ENCODE measurements at places on chromosomes 4 and X.

GRCh38 chr4:7359400-7360062 is 75.2 kb downstream of the PSAPL1 start:
- no peak for DNase-seq

DNA sequence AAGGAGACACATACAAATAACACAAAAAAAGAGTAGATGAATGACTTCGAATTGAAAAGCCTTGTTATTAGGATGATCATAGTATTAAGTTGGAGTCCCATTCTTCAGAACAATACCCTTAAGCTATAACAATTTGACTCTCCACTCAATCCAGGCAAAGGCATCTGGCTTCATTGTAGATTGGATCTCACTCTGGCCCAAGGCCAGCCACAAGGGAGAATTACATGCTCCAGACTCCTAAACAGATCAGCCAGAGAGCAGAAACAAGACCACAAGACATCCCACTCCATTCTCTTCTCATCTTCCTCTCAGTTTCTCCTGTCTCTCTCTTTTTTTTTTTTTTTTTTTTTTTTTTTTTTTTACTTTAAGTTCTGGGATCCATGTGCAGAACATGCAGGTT is 213.9 kb downstream of the DHX15 start:
- no peak for DNase-seq

- DNase-seq: no peak
These were observed 31.7 kb downstream of the ZFYVE28 start for GRCh38 chr4:2386717-2387116.

- no peak for DNase-seq
These were observed 147.0 kb upstream of the HPGD start for GRCh38 chr4:174669270-174669669.

- no peak for DNase-seq
These were observed 1568.9 kb upstream of the PABPC4L start for GRCh38 chr4:135770505-135770904.

- DNase-seq: peak; percentile 12
These were observed 1.4 kb upstream of the STBD1 start for GRCh38 chr4:76305033-76305687.

GRCh38 chr4:88999392-88999930 is 57.5 kb downstream of the FAM13A start:
- no peak for DNase-seq

GRCh38 chr4:163484906-163485305 is 9.6 kb upstream of the TMA16 start:
- peak; percentile 60 for DNase-seq

DNA sequence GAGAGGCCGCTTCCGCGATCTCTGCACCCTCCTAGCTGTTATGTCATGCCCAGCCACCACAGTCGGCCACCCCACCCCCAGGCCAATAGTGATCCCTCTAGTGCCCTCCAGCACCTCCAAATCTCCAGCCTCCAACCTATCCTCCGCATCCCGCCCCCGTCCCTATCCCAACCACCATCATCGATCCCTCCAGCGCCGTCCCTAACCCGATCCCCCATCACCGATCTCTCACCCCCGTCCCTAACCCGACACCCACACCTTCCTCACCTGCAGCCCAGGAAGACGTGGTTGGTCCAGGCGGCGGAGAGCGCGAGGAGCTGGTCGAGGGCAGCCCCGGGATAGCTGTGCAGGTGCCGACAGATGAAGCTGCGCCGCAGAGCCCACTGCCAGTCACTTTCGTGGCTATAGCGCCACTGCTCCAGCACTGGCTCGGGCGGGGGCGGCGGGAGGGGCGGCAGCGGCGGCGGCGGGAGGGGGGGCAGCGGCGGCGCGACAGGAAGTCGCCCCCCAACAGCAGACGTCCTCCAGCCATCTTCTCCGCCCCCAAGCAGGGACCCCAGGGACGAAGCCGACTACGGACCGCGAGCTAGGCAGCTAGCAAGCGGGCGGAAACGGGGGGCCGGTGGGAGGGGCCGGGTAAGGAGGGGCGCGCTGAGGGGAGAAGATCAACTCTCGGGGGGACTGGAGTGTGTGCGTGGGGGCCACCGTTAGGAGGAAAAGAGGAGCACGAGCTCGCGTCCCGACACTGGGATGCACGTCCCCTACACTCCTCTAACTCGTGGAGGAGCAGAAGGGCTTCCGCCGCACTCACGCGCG is 552 bp downstream of the NKRF start:
- peak; percentile 25 for DNase-seq

DNA sequence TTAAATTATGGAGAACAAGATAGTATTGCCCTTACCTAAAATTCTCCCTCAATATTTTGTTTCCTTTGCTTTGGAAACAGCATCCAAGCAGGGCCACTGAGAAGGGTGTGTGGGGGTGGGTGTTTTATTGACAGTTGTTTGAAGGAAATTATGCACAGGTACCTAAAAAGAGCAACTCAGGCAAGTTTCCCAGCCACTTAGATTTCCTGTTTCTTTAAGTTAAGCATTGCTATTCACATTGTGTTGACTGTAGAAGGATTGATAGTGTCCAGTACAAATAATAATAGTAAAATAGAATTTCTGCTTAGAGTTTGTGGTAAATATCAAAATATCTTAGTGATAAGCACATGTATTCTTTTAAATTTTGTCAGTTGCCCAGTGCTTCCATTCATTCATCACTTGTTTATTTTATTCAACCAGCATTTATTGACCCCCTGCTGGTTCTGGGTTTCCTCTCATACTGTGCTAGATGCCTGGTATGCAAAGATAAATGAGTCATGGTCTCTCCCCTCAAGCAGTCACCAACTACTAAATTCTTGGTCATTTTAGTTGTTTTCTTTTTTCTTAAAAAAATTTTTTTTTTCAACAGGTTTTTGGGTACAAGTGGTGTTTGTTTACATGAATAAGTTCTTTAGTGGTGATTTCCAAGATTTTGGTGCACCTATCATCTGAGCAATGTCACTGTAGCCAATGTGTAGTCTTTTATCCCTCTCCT is 50.0 kb downstream of the GALNT7 start:
- no peak for DNase-seq

- DNase-seq: no peak
These were observed 134.7 kb upstream of the FAM9C start for GRCh38 chrX:13179100-13179499.

DNA sequence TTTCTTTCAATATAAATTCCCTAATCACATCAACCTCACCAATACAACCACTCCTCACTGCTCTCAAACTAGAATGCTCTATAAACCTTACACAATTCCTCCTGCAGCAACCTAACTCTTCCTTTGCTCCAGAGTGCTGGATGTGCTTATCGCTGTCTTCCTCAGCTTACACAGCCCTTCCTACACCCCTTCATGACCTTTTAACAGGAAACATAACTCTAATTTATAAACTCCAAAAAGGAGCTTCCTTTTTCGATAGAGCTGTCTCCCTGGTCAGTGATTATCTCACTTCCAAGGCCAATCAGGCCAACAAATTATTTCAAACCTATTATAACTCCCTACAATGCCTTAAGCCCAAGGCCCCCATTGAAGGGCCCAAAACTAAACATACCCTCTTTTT is 78.8 kb downstream of the COQ2 start:
- DNase-seq: no peak

GRCh38 chrX:95536111-95536510 is 1148.5 kb upstream of the DIAPH2 start:
- DNase-seq: no peak

DNA sequence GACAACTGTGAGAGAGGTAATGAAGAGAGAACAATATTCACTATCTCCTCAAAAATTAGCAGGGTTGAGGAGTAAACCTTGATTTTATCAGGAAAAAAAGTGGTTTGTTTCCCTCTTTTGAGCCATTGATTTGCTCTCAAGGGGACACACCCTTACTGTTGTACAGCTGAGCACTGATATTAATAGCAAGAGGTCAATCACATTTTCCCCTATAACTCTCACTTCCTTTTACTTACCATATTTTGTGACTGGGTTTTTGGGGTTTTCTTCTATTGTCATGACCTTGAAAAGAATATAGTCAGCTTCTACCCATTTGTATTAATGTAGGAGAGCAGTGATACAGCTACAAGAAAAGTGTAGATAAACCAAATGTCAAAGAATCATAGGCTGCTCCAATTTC is 70.2 kb upstream of the LONRF3 start:
- DNase-seq: no peak

DNA sequence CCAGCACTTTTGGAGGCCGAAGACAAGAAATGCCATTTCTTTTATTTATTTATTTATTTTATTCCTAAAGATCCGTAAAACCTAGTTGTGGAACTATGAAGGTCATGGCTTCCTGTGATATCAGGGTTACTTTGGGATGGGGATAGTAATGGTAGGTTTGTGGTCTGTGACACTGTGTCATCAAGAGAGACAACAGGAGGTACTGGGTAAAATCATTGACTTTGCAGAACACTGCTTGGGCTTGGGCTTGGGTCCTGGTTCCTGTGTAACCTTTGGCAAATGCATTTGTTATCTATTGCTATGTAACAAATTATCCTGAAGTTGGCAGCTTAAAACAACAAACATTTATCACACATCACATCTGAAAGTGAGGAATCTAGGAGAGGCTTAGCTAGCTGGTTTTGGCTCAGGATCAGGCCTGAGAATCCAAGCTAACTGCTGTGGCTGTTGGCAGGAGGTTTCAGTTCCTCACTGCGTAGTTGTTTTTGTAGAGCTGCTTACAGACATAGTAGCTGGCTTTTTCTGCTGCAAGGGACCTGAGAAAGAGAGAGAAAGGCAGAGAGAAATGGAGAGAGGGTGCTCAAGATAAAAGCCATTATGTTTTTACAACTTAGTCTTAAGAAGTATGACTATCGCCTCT is 576.4 kb upstream of the SLIT2 start:
- no peak for DNase-seq

DNA sequence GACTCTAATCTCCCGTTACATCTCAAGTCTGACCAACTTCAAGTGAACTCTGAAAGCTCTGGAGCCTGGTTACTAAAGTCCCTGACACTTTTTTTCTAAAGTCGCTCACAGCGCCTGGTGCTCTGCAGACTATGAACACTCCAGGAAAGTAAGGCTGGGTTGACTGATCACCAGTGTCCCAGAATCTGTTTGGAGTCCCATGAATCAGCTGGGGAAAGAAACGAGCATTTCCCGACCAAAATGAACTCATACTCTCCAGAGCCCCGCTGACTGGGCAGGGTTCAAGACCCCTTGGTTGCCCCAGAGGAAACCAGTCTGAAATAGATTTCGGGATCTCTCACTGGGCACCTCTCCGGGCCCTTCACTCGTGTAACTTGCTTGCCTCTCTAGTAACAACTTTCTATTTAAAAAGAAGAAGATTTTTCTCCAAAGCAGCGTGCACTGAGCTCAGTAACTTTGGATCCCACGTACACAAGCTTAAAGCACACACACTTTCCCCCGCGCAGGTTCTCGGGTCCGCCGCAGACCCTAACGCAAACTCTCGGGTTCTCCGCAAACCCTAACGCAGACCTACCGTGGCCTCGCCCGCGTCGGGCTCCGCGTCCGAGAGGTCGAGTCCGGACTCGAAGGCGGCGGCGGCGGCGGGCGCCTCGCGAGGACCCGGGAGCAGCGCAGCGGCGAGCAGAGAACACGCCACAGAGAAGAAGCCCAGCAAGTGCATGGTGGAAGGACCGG is 964 bp downstream of the VEGFC start:
- no peak for DNase-seq

- DNase-seq: no peak
These were observed 237.2 kb upstream of the ITM2A start for GRCh38 chrX:79604364-79604763.

DNA sequence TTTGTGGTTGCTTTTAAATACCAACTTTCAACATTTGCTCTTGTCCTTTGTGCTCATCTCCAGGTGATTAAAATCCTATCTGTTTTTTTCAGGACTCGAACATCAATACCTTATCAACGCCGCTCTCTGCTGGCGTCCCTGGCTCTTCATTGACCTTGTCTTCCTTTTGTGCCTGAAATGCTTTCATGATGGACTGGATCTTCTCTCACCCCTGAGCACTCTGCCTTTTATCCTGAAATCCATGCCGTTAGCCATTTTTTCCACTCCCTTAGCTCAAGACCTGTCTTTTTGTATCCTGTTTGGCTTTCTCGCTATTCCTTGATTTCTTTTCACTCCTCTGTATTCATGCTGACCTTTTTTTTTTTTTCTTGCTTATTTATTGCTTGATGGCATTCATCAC is 549.5 kb upstream of the CPEB2 start:
- DNase-seq: no peak
